ENCODE measurements at places on chromosomes 1 and 21.

GRCh38 chr1:21931171-21932093 is 5.7 kb downstream of the HSPG2 start:
- peak; percentile 44 for DNase-seq

GRCh38 chr21:45372732-45373355 is 32.1 kb upstream of the COL18A1 start:
- DNase-seq, result no peak

DNA sequence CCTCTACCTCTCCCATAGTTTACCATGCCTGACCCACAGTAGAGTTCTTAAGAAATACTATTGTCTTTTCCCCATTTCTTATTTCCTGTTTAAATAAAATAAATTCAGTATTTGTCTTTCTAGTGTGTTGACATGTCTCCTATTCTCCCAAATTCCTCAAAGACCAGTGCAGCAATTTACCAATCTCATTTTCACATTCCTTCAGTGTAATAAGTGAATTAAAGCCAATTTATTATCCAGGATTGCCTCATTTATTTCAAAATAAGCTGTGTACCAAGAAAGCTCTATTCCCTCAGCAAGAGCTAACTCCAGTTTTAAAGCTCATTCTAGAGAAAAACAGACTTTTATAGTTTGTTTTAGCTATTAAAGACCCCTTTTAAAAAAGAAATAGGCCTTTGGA is 49.9 kb downstream of the DISC1 start:
- DNase-seq, result no peak

DNA sequence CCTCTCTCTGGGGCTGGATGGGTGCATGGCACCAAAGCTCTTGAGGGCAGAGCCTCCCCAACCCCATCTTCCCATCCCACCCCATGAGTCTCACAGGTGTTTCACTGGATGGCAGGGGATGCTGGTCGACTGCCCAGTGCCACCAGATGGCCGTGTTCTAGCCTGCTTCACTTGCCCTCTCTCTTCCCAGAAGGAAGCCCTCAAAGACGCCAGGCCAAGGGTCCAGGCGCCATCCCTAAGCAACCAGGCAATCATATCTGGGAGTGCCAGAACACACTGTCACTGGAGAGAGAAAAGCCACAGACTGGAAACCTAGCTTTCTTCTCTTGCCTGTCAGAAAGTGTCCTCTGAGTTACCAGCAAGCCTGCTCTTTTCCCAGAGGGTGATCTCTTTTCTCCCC is 26.7 kb downstream of the PIGM start:
- no peak for DNase-seq

GRCh38 chr1:65719391-65719790 is 73.3 kb upstream of the PDE4B start:
- no peak for DNase-seq

GRCh38 chr1:117312453-117313138 is 54.7 kb upstream of the MAN1A2 start:
- peak; percentile 37 for DNase-seq

DNA sequence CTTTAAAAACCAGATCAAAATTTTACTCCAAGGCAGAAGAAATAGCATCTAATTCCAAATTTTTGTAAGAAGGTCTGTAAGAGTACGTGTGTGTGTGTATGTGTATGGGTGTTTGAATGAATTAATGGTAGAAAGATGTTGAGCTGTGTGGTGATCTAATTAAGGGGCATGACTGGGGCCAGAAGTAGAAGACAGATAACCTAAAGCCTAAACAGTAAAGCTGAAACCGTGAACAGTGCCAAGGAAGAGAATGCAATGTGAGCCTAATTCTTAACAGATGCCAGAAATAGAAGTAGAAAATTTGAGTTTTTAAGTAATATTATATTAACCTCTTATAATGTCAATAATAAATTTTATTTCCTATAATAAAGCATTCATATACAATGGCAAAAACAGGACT is 38.2 kb downstream of the BRINP3 start:
- DNase-seq, result no peak

- DNase-seq, result no peak
Observed at GRCh38 chr1:54289712-54290233, 89.8 kb downstream of the MRPL37 start.

DNA sequence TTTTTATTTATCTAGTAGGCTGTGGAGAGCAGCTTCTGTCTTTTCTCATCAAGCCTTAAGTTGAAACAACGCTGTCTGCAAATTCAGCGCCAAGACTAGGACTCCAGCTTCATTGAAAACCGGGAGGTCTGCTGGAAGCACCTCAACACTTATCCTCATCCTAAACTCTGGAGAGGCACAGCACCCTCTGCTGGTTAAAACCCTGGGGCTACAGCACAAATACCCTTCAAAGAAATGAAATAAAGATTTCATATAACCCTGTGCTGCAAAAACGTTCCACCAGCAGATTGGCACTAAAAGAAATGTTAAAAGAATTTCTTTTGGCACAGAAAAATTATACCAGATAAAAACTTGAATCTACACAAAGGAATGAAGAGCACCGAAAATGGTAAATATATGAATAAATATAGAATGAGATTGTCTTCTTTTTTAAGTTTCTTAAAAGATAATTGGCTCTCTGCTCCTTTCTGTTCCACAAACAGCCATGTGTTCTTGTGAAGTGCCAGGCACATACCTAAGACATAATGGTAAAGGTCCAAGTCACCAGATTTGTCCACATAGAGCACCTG is 227.7 kb upstream of the SAMSN1 start:
- peak; percentile 68 for DNase-seq

DNA sequence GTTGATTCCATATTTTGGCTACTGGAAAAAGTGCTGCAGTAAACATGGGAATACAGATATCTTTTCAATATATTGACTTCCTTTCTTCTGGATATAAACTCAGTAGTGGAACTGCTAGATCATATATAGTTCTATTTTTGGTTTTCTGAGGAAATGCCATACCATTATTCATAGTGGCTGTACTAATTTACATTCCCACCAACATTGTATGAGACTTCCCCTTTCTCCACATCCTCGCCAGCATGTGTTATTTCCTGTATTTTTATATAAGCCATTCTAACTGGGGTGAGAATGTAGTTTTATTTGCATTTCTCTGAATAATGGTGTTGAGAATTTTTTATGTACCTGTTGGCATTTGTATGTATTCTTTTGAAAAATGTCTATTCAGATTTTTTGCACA is 385.2 kb downstream of the NUF2 start:
- DNase-seq, result no peak

DNA sequence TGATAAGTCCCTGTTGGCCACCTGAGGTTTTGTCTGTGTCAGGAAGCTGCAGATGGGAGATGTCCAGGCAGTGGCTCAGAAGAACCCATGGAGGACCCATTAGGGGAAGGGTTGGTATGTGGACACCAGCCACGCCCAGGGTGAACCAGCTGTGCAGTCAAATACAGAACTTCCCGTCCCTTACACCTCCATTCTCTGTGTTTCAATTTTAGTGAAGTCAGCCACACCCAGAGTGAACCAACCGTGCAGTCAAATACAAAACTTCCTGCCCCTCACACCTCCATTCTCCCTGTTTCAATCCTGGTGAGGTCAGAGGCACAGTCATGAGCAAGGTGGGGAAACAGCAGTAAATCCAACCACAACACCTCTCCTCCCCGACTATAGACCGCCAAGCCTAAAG is 27.4 kb downstream of the BACE2 start:
- DNase-seq, result no peak
